ENCODE measurements at places on chromosomes 2 and 18. TPM values are rescaled to one million over a fixed set of nuclear protein-coding genes. Genes with fewer than 3 reads are reported as not detected.

- no peak for DNase-seq
Measured at GRCh38 chr18:46080156-46080555, 8.1 kb upstream of the PSTPIP2 start.

DNA sequence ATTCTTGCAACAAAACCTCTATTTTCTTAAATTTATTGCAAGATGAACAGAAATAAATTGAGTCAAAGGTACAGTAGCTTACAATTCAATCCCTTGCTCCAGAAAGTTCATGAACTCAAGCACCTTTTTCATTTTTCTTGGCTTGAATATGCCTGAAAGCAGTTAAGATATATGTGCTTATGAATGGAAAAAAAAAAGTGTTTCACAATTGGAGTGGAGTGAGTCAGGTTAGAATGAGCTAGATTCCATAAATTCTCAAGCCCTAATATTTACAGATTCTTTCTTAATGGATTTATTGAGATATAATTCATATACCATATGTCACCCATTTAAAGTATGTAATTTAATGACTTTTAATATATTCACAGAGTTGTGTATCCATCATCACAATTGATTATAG, 39.6 kb upstream of the NEMP2 start:
- DNase-seq, result no peak

DNA sequence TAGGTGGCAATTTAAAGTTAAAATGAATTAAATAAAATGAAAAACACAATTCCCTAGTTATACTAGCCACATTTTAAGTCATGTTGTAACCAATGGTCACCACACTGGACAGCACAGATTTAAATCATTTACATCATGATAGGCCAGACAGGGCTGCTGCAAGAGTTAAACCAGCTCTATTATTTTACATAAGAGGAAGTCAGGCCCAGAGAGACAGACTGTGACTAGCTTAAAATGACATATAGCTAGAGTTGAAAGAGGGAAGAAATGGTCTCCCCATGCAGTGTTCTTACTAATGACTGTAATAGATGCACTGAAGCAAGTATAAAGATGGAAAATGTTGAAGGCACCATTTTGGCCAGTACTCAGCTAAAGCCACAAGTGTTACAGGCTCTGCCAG, 69.6 kb downstream of the SLC66A3 start:
- no peak for DNase-seq

DNA sequence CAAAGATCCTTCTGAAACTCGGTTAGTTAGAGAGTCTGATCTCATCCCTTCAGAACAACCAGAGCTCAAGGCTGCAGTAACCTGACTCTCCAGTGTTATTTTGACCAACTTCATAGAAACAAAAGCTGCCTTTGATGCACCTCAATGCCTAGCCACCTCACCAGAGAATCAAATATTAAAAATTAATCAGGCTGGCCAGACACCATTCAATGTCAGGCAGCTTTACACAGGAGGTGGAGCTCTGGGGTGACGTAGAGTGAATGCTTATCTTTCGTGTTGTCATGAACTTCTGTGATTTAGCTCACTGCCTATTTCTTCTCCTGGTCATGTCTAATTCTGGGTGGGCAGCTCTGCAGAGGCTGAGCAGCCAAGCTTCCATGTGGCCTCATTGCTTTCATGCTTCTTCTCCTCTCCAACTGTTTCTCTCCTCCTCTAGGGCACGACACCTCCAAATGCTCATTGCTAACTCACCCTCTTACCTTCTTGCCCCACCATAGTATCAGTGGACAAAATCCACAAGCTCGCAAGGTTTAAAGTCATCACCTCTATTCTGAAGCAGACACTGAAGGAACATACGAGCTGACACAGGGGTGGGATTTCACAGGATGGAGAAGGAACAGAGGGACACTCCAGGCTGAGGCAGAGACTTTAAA, 39.4 kb downstream of the AAK1 start:
- no peak for DNase-seq

- no peak for DNase-seq
Measured at GRCh38 chr18:11866764-11867163, 15.6 kb downstream of the CHMP1B start.

DNA sequence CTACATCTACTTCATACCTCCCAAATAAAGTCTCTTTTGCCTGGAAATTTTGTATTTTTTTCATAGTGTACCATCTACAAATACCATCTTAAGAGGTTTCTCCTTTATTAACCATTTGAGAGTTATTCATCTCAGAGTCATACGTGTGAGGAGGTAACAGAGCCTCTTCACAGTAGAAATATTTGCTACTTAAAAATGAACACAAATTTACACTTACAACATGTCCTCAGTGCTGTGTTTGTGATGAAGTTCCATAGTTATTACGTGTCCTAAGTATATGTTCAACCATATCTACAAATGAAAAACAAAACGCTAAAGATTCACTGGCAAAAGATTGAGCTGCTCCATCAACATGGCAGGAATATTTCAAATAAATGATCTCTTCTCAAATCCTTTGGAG, 48.5 kb upstream of the HNRNPA3 start:
- no peak for DNase-seq

- DNase-seq, result no peak
Measured at GRCh38 chr2:216777637-216778273, 82.1 kb downstream of the TNP1 start.

- no peak for DNase-seq
Measured at GRCh38 chr18:4870177-4870773, 326.8 kb downstream of the AKAIN1 start.

Gene CHRNG
- not detected for polyA plus RNA-seq

Gene ACTR2
- 57.9 TPM for polyA plus RNA-seq

Gene CCDC68
- polyA plus RNA-seq, result 0.34 TPM

Data from BJ (cell line).